ENCODE measurements at places on chromosomes 6 and 20.

DNA sequence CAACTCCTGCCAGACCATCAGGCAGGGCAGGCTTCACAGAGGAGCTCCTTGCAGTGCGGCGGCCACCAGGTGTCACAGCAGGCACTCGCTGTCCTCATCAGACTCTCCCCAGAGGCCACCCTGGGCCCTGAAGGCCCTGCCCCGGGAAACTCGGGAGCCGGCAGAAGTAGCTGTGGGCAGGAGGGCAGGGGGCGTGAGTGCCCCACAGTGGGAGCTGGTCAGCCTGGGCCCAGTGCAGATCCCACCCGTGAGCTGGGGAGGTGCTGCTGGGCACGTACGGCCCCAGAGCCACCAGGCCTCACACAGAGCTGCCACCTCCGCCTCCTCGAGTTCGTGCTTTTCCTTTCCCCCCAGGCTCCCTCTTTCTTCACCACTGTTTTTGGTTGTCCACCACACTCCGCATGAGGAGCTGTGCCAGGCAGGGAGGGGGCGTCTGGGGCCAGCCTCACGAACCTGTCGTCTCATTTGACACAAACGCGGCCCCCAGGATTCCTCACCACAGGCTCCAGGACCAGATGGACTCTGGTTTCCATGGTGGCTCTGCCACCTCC lies 33.8 kb downstream of the FRMD1 start:
- no peak for DNase-seq

DNA sequence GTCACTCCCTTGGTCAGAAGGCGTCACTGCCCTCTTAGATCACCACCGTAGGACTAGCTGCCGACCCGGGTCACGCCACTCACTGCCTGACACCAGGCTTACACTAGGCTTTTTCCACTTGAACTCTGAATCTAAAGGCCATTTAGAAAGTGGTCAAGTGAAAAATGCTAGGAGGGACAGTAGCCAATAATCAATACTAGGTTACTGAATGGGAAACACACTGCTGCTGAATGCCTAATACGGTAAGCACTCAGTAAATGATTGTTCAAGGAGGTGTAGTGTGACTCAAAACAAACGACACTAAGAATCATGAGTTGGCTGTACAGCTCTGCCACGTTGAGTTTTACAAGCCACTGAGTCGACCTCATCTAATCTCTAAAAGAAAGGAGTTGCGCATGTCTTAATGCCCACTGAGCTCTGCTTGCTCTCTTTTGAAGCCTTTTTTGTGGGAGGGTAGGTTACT lies 760 bp upstream of the IBTK start:
- no peak for DNase-seq

- no peak for DNase-seq
Observed at GRCh38 chr6:22227824-22228610, 68.8 kb downstream of the PRL start.

- peak; percentile 89 for DNase-seq
Observed at GRCh38 chr20:38790200-38791053, 15.1 kb upstream of the PPP1R16B start.

DNA sequence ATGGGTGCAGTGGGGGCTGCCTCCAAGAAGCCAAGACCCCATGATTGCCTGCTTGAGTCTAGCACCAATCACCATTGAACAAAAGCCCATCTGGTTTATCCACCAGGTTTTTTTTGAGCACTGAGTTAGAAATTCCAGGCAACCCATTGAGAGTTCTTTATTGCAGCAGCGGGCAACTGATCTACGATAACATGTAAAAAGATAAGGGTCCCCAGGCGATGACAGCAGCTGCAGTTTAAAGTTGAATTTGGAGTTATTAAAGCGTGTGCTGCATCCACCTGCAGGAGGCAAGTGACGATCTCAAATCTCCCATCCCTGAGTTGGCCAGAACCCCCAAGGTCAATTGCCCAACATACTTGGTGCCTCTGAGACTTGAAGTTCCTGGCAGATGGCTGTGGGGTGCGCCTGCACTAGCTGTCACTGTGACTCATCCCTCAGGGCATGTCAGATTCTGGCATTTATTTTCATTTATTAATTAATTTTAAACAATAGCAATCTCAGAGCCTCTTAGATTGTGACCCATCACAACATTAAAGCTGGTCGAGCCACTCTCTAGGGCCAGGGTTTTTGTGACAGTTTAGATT lies 290.4 kb upstream of the SULF2 start:
- DNase-seq: no peak
